ENCODE measurements at places on chromosomes 7 and 10.

DNA sequence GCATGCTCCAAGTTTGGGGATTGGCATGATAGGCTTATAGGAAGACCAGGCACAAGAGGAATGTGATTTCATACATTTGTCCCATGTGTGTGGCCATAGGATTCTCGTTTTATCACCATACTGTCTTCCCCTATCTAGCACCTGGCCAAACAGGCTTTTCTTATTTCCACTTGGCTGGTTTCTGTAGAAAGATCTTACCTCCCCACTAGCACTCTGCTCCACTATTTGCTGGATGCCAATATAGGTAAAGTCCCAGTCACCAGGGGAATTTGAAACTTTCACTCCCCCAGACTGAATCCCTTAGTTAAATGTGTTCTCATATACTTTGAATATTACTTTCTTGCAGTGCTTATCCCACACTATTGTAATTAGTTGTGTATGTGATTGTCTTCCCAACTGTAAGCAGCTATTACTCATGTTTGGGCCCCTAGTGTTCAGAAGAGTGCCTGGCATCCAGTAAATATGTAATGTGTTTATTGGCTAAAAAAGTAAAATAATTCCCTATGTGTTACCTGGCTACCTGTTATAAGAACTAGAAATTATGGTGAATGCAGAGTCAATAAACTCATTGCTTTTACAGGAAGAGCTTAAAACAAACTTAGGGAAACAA, 109.0 kb downstream of the LRMDA start:
- DNase-seq, result no peak

DNA sequence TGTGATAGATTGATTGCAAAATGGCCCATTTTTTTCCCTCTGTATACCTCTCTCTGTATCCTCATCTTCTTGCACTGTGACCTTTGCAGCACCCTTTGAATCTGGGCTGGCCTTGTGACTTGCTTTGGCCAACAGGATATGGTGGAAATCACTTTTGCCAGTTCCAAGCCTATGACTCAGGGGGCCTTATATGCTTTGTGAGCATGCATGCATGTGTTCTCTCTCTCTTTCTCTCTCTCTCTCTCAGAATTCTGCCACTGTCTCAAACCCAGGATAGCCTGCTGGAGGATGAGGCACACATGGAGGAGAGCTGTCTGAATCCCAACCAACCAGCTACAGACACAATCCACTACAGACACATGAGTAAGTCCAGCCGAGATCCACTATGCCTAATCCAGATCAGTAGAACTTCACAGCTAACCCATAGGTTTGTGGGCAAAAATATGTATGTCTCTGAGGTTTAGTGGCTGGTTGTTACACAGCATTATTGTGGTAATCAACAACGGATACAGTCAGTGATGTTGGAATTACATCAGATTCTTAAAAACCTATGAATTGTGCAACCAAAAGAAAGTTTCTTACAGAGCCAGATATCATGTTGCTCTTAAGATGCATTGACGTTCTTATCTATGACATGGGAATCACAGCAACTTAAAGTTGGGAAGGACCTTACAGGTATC, 41.8 kb upstream of the ABCB4 start:
- DNase-seq, result no peak

GRCh38 chr10:23975431-23975830, 233.5 kb upstream of the KIAA1217 start:
- no peak for DNase-seq

- DNase-seq, result peak; percentile 33
Measured at GRCh38 chr10:27625452-27626211, 120.0 kb downstream of the MKX start.

DNA sequence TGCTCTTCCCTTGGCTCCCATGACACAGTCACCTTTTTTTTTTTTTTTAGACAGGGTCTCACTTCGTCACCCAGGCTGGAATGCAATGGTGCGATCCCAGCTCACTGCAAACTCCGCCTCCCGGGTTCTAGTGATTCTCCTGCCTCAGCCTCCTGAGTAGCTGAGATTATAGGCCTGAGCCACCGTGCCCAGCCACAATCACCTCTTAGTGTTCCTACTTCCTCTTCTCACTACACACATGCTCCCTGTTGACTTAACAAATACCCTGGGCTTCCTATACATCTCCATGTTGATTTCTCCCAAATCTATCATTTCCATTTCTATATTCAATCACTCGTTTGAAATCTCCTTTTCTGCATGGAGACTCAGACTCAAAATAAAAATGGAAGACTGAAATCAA, 91.7 kb downstream of the CUBN start:
- DNase-seq, result no peak

DNA sequence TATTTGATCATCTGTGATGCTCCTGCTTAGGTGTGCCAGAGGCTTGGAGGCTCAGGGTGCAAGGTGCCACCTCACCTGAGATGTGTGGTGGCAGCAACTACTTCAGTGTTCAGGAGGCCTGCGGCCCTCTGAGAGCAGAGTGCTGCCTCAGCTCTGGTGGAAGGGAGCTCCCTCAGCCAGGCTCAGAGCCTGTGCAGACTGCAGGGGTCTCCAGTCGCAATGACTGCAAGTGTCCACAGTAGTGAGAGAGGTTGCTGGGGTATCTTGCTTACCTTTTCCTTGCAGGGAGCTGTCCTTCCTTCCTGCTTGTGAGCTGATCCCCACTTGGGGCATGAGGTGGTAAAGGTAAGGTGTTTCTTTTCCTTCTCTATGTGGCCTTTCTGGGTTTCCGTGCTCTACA, 131.0 kb upstream of the GAD2 start:
- no peak for DNase-seq

DNA sequence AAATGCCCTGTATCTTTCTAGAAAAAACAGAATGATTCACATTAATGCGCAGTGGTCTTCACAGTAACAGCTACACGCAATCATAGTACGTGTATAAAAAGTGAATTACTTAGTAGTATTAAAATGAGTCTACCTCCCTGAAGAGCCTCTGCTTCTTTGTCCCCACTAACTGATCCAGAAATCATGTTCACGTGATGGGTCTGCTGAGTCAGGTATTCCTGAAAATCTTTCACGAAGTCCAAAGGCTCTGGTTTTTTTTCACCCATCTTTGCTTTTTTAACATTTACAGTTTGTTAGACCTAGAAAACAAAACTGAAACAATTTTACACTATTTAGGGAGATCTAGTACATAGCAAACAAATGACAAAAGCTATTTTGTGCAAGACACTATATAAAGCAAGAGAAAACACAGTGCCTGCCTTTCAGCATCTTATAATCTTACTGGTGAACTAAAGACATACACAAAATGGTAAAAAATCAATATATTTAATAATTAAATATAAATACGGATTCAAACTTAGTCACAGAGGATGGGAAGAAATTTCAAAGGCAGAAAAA, 10.2 kb downstream of the IKZF5 start:
- DNase-seq, result no peak

DNA sequence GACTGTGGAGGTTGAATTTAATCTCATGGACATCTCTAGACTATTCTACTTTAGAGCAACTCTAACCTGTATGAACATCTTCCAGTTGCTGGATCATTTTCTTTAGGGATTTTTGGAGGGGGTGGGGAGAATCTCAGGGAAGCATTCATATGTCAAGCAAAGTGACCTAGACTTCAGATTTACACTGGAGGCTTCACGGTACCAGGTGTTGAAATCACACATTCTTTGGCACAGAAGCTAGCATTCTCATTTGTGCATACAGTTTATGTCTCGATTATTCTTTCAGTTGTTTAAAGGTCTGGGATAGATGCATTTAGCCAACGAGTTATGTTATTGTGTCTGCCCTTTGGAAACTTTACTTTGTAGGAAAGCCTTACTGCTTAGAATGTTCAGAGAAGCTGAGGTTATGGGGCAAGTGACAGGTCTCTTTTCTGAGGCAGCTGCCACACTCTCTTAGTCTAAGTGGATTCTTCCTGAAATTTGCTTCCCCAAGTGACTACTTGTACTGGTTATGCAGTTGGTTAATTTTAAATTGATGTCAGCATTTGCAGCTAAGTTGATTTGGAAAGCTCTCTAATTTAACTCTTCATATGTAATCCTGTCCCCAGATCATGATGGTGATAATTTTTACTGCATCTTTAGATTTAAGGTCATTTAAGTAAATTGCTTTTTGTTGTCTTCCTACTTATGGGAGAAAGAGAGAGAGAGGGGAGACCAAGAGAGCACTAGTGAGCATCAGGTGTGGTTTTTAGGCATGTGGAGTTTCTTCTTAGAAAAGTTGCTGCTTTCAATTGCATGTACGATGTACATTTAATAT, 153.8 kb downstream of the PRKG1 start:
- DNase-seq, result no peak

- no peak for DNase-seq
Measured at GRCh38 chr7:40542982-40543741, 408.4 kb downstream of the SUGCT start.

- peak; percentile 54 for DNase-seq
Measured at GRCh38 chr10:1360558-1361164, 304.5 kb downstream of the WDR37 start.

DNA sequence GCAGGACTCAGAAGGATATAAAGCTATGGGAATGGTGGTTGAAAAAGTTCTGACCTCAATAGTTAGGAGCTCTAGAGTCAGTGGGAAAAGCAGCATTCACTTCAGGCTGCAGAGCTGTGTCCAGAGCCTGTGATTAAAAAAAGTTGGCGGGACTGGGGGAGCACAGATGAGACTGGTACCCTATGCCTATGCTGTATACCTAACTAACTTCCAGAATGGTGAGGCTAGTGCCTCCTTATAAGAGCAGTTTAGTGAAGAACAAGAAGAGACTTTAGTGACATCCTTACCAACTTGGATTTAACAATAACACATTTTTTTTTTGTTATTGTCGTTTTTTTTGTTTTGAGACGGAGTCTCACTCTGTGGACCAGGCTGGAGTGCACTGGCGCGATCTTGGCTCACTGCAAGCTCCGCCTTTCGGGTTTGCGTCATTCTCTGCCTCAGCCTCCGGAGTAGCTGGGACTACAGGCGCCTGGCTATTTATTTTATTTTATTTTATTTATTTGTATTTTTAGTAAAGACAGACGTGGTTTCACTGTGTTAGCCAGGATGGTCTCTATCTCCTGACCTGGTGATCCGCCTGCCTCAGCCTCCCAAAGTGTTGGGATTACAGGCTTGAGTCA, 6.6 kb upstream of the ZNF282 start:
- DNase-seq, result no peak

DNA sequence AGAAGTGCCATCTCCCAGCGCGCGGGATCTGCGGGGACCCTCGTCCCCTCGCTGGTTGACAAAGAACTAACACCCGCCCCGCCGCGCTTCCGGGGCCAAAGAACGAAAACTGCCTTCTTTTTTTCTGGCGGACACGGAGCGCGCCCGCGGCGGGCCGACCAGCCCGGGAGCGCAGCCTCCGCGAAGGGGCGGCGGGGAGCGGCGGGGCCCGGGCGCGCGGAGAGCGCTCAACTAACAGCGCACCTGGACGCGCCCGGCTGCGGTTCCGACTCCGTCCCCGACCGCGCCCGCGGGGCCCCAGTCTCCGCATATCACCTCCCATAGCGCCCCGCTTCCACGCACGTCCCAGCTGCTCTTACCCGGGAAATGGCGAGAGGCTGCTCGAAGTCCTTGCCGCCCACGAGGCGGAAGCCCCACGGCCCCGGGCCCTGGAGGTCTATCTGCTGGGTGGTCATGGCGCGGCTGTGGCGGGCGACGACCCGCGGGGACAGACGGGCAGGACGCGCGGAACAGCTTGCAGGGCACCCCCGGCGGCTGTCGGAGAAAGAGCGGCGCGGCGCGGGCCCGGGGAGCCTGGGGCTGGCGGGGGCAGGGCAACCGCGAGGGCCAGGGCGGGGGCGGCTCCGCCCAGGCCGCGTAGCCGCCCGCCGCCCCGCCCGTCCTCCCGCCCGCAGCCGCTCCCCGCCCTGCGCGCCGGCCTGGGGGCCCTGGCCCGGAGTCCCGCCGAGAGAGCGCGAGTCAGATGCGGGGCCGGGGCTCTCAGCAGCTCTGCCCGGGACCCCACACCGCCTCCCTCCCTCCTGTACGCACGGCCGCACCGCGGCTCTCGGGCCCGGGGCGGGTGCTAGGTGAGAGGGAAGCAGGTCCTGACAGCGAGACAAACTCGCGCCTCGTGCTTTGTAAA, at the start of gene PDLIM1:
Gene PDLIM1, minus strand, starts transcription at position 543 of the 904 bp plus-strand sequence. Its CDS starts 88 bp downstream, at position 455.
- DNase-seq, result peak; percentile 78

GRCh38 chr10:71504168-71504567, 107.4 kb downstream of the CDH23 start:
- DNase-seq, result no peak

GRCh38 chr10:46247808-46248569, 38.8 kb upstream of the ANTXRL start:
- DNase-seq, result no peak

DNA sequence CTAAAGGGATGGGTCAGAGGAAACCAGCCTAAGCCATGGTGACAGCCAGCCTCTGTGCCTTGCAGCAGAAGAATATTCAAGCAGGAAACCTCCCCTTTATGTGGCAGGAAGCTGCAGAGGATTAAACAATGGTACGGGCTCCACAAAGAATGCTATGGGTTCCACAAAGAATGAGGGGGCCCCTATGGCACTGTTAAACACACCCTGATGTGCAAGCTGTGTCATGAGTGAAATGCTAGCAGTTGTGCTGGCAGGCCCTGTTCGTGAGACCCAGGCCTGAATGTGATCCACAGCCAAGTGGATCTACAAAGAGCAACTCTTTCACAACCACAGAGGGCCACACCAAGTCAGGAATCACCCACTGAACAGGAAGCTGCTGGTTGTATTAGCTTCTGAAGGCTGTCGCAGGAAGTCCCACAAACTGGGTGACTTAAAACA, 68.9 kb downstream of the MYOF start:
- no peak for DNase-seq

GRCh38 chr10:131946321-131946751, 35.4 kb downstream of the BNIP3 start:
- no peak for DNase-seq

- peak; percentile 21 for DNase-seq
Measured at GRCh38 chr10:24847112-24848070, 105.0 kb downstream of the PRTFDC1 start.

- no peak for DNase-seq
Measured at GRCh38 chr7:11517853-11518252, 314.1 kb downstream of the THSD7A start.

- no peak for DNase-seq
Measured at GRCh38 chr10:127979566-127979965, 72.7 kb downstream of the PTPRE start.

DNA sequence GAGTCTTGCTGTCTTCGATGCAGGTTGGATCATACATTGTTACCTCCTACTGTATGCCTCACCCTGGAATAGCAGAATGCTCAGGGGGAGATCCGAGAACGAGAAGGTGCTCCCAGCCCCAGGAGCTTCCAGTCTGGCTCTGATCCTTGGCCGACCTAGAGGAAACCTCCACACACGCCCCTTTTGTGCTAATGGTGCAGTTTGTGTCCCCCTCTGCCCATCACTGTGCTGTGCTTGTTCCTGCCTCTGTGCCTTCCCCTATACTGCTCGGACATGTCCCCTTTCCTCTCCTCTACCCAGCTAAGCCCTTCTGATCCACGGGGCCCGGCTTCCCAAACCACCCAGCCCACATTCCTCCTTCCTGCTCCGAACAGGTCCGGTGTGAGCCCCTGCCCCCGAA, 32.5 kb downstream of the ZNF775 start:
- DNase-seq, result no peak

- DNase-seq, result peak; percentile 81
Measured at GRCh38 chr10:13890233-13891127, 303.7 kb downstream of the PRPF18 start.

- no peak for DNase-seq
Measured at GRCh38 chr10:16960551-16960950, 143.3 kb upstream of the RSU1 start.
